ENCODE measurements at places on chromosomes 5 and 9.

- DNase-seq, result no peak
Measured at GRCh38 chr9:129501771-129502319, 119.1 kb downstream of the C9orf50 start.

GRCh38 chr9:107637421-107638420, 148.2 kb upstream of the KLF4 start:
- DNase-seq, result peak; percentile 92

GRCh38 chr5:157484768-157485167, 24.8 kb downstream of the NIPAL4 start:
- DNase-seq, result no peak

- peak; percentile 8 for DNase-seq
Measured at GRCh38 chr5:51279983-51280706, 103.1 kb upstream of the ISL1 start.

DNA sequence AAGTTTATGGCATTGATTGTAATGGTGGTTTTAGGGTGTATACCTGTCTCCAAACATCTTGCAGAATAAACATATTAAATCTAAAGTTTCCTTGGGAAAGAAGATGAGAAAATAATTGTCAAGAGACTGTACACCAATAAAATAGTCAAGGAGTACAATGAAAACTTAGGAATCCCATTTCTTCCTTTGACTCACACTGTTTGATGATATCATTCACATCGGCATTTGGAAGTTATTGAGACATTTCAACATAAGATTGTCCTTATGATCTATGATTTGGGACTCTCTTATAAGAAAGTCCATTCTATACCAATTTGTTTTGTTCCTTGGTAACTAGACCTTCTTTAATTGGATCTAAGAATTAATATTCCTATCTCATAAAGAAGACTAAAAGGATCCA, 482.7 kb downstream of the RAB3C start:
- DNase-seq, result no peak

DNA sequence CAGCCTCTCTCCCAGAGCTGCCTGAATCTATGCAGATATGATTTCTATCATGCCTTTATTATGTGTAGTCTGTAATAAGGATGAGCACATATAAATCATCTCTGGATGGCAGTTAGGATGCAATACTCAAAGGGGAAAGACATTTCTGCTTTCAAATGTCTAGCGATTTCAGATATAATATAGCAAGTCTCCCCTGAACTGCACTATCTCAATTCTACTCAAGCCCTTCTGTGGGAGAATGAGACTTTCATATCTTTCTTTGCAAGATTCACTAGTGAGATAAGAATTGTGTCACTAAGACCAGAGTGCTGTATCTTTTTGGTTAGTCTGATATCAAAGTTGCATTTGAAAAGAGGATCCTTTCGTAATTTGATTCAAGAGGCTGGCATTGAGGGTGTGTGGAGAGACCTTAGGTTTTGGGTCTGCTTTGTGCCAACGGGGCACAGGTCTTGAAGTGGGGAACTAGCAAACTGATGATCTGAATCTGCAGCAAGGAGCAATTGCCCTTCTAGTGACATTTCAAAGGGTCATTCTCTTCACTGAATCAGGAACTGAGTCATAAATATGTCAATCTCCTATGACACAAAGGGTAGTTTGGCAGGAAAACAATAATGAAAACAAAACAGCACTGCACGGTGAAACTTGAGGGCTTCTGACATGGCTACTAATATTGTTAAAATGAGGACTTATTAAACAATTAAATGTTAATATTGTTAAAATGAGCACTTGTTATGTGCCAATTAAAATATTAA, 305.5 kb upstream of the CLINT1 start:
- no peak for DNase-seq

DNA sequence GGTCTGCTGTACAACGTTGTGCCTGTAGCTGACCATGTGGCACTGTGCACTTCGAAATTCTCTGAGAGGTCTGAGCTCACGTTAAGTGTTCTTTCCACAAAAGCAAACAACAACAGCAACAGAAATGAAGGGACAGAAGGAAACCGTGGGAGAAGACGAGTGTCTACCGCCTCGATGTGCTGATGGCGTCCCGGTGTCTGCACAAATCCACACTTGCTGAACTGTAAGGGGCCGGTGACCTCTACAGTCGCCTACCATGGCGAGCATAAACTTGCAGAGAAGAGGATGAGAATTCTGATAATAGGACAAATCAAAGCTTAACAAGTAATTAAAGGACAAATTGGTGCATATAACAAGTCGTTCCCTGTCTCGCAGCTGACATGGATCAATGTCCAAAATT, 114.0 kb downstream of the ADAMTS2 start:
- DNase-seq, result no peak

GRCh38 chr9:88891040-88891439, 100.2 kb upstream of the S1PR3 start:
- no peak for DNase-seq
